ENCODE measurements at places on chromosomes 16 and 17.
A peak's percentile ranks its signal among the peaks of the same experiment; 100 is the strongest.

- DNase-seq: peak; percentile 23
These were observed 8.6 kb downstream of the P2RX1 start for GRCh38 chr17:3907483-3908216.

GRCh38 chr17:40329839-40330794 lies 21.1 kb downstream of the RARA start:
- DNase-seq: peak; percentile 46

DNA sequence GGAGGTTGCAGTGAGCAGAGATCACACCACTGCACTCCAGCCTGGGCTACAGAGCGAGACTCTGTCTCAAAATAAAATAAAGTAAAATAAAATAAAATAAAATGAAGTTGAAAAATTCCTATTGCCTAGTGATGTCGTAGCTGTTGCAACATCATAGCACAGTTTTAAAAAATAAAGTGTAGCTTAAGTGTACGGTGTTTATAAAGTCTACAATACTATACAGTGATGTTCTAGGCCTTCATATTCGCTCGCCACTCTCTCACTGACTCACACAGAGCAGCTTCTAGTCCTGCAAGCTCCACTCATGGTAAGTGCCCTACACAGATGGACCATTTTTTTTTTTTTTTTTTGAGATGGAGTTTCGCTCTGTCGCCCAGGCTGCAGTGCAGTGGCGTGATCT lies 43.5 kb upstream of the MNT start:
- no peak for DNase-seq

DNA sequence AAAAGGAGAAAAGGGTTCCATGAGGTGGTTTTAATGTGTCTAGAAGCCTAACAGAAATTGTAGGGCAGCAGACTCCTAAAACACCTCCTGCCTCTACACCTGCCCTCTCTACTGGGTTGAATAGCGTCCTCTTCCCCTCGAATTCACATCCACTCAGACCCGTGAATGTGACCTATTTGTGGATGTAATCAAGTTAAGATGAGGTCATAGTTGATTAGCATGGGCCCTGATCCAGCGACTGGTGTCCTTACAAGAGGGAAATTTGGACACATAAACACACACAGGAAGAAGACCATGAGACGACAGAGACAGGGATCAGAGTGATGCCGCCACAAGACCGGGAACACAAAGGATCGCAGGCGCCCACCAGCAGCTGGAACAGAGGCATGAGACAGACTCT lies 13.5 kb downstream of the CD300LF start:
- DNase-seq: no peak

GRCh38 chr17:49397586-49397985 lies 17.1 kb downstream of the PHB1 start:
- no peak for DNase-seq

- no peak for DNase-seq
These were observed 48.7 kb upstream of the SEC14L1 start for GRCh38 chr17:77092025-77092424.

DNA sequence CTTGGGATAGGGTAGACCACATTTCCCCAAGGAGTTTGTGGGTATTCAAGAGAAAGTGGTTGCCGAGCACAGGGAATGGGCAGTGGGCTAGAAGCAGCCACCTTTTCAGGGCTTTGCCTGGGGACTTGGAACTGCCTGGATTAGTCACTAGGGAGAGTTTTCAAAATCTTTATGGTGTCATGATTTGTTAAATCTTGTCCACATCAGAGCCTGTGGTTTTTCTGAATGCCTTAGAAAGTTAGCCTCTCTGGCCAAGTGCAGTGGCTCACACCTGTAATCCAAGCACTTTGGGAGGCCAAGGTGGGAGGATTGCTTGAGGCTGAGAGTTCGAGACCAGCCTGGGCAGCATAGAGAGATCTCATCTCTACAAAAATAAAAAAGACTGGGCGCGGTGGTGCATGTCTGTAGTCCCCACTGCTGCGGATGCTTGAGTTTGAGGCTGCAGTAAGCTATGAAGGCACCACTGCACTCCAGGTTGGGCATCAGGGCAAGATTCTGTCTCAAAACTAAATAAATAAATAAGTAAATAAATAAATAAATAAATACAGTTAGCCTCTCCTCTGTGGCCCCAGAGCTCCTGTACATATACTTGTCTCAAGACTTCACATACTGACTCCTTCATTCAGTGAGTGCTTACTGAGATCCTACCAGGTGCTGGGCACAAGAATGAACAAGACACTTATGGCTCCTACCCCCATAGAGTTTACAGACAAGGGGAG lies 76.3 kb upstream of the HNF1B start:
- no peak for DNase-seq

DNA sequence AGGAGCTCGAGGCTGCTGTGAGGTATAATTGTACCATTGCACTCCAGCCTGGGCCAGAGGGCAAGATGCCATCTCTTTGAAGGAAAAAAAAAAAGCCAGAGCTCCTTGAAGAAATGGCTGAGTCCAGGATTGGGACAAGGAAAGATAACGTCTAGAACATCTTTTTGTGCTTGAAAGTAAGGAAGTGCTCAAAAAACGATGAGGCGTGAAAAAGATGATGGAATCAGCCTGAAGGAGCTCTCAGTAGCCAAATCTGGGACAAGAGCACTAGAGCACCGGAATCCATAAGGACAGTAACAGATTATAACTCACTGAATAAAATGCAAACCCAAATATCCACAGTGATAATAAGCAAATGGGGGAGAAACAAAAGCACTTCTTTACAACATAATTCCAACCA lies 22.1 kb downstream of the EFTUD2 start:
- no peak for DNase-seq

GRCh38 chr17:40130352-40131042 lies 8.7 kb downstream of the MSL1 start:
- DNase-seq: no peak

- DNase-seq: no peak
These were observed 74.0 kb upstream of the HLF start for GRCh38 chr17:55190748-55191147.

GRCh38 chr17:7636163-7636562 lies 6.2 kb downstream of the SHBG start:
- no peak for DNase-seq

GRCh38 chr17:39809221-39809620 lies 54.9 kb downstream of the IKZF3 start:
- DNase-seq: no peak

DNA sequence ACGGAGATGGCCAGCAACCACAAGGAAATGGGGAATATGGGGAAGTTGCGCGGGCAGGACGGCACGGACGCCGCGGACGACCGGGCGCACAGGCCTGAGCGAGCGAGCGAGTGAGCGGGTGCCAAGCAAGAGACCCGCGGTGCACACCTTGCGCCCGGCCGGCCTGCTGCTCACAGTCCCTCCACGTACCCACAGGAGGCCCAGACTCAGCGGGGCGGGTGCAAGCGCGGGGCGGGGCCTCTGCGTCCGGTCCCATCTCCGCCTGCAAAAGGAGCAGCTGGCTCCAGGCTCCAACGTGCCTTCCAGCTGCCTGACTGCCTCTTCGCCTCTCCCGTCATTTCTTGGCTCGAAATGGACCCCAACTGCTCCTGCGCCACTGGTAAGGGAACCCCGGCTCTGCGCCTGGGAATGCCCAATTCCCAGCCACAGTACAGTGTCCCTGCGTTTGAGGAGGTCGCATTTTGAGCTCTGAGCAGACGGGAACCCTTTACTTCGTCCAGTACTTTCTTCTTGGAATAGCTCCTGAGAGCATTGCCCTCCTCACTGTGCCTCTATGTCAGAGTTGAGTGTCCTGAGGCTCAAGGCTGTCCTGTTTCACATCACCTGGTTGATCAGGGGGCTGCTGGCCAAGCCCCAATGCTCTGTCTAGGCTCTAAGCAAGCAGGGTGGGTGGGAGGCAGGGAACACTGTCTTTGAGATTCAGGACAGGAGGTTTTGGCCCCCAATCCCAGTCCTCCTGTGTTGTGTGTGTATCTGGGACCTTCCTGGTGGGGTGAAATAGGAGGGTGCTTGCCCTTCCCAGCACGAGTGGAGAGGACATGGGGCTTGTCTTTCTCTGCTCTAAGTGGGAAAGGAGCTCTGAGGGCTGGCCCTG lies 8.1 kb upstream of the MT1E start:
- peak; percentile 45 for DNase-seq
